ENCODE measurements at places on chromosomes 1 and 21.

- DNase-seq: no peak
Observed at GRCh38 chr21:43721939-43722338, 3.0 kb downstream of the PDXK start.

- peak; percentile 39 for DNase-seq
Observed at GRCh38 chr1:44609412-44609767, 64.9 kb downstream of the TMEM53 start.

GRCh38 chr1:101408212-101409042 lies 171.6 kb downstream of the S1PR1 start:
- no peak for DNase-seq

- no peak for DNase-seq
Observed at GRCh38 chr1:119083980-119084379, 56.5 kb downstream of the WARS2 start.

DNA sequence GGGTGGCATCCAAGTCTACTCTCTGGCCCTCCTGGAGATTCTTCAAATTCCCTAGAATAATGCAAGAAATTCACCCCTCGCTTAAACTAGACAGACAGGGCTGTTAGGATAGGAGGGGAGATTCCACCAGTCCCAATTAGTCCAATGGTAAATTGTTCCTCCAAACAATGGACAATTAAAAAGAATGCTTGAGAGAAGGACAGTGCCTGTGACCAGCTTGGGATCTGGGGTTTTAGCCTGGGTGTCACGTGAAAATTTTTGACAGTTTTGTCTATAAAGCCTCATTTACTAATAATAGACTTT lies 177.7 kb upstream of the RAB4A start:
- DNase-seq: no peak

GRCh38 chr1:150906329-150906728 lies 19.4 kb downstream of the CTXND2 start:
- DNase-seq: no peak

GRCh38 chr21:29209696-29210095 lies 79.3 kb downstream of the MAP3K7CL start:
- DNase-seq: no peak

- DNase-seq: peak; percentile 34
Observed at GRCh38 chr1:85607921-85608265, 27.3 kb downstream of the CCN1 start.

GRCh38 chr1:25549273-25550154 lies 6.1 kb downstream of the LDLRAP1 start:
- peak; percentile 87 for DNase-seq

- no peak for DNase-seq
Observed at GRCh38 chr1:174397261-174397660, 50.5 kb upstream of the GPR52 start.

DNA sequence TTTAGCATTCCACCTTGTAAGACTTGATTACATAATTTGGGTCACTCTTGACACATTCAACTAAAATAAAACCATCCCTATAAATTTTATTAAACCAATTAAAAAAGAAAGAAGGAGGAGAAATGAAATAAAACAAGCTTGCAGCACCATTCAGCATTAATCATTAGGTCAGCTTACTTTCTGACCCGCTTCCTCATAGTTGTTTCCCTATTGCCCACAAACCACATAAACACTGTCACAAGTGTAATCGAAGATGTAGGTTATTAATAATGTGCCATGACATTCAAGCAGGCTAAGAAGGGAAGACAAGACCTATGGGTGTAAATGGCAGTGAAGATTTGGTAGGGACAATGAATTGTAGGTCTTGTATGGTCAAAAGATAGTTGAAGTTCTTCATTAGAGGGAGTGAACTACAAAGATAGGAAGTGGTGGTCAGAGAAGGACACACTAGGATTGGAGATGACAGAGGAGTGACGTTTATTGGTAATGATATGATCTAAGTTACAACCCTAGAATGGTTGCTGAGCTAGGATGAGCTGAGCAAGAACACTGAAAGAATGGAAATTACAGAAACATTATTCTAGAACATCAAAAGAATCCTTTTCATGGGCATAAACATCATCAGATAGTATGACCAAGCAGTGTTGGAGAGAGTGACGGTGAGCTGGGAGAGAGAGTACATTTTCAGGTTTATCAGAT lies 231.5 kb downstream of the KCNT2 start:
- no peak for DNase-seq

DNA sequence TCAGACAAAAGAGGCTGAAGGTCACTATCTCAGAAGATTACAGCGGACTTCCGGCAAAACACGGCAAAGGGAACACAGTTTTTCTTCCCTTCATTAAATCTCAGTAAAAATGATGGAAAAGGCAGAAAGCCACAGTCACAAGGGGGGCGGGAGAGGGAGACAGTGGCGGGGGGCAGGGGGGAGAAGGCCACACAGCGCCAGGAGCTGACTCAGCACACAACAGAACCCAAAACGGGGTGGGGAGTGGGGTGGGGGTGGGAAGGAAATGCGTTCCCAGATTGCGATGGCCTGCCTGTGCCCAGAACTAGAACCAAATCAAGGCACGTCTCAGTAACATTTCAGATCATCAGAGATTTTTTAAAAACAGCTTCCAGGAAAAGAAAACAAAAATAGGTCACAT lies 13.4 kb downstream of the CFAP74 start:
- DNase-seq: no peak

DNA sequence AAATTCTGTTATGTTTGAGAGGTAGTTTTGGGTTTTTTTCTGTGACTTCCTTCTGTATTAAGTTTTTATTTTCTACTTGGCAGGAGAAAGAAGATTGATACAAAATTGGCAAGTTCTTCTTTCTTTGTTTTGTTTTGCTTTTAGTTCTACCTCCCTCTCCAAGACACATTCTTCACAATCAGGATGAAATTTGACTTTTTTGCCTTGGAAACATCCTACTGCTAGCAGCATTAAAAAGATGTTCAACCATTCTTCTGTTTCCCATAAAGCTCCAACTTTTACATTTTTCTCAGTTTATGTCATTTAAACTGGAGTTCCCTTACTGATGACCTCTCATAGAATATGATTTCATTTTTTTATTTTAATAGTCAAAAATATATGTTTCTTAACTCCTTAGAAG lies 234.8 kb downstream of the NCAM2 start:
- DNase-seq: no peak

- DNase-seq: no peak
Observed at GRCh38 chr1:76865696-76866286, 1.5 kb upstream of the ST6GALNAC5 start.

DNA sequence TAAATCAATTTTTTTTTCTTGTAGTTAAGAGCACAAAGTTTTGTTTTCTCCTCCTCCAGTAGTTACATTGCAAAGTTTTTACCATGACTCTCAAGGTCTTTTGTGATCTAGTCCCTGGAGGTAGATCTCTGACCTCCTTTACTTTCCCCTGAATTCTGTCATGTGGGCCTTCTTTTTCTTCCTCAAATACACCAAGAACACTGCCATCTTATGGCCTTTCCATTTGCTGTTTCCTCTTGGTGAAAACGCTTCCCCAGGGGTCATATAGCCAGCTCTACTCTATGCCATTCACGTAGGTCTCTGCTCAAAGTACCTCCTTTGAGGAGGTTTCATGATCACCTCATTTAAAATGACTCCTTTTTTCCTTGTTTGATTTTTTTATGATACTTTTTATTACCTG lies 2.7 kb downstream of the DDX20 start:
- DNase-seq: peak; percentile 8

- DNase-seq: no peak
Observed at GRCh38 chr1:5456090-5456811, 536.0 kb downstream of the NPHP4 start.

- no peak for DNase-seq
Observed at GRCh38 chr1:198657550-198658064, 18.8 kb downstream of the PTPRC start.

DNA sequence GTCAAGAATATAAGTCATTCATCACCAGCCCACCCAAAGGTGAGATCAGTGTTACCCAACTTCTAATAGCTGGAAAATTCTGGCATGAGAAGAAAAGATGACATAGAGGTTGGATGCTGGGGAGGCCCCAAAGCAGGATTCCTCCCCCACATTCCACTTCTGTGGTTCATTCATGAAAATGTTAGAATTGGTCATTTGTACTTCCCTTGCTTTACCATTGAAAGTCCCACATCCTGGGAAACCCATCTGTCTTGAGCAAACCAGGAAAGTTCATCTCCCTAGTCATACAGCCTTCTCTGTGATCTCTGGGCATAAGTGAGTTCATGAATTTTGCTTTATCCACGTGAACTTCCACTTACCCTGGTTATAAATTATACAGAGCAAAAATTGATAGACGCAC lies 66.8 kb downstream of the SERINC2 start:
- DNase-seq: no peak

GRCh38 chr1:87305151-87305550 lies 23.5 kb upstream of the LMO4 start:
- no peak for DNase-seq

DNA sequence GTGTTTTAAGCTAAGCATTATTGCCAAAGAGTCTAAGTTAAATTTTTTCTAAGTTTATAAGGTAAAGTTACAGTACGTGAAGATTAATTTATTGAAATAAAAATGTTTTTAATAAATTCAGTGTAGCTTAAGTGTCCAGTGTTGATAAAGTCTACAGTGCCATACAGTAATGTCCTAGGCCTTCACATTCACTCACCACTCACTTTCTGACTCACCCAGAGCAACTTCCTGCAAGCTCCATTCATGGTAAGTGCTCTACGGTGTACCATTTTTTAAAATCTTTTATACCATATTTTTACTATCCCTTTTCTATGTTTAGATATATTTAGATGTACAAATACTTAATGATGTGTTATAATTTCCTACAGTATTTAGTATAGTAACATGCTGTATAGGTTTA lies 173.2 kb downstream of the CACNA1E start:
- no peak for DNase-seq

- no peak for DNase-seq
Observed at GRCh38 chr1:205183676-205184335, 27.7 kb downstream of the DSTYK start.

- no peak for DNase-seq
Observed at GRCh38 chr1:18965206-18966173, 9.0 kb upstream of the IFFO2 start.

- DNase-seq: no peak
Observed at GRCh38 chr1:232384171-232384883, 245.6 kb downstream of the SIPA1L2 start.

DNA sequence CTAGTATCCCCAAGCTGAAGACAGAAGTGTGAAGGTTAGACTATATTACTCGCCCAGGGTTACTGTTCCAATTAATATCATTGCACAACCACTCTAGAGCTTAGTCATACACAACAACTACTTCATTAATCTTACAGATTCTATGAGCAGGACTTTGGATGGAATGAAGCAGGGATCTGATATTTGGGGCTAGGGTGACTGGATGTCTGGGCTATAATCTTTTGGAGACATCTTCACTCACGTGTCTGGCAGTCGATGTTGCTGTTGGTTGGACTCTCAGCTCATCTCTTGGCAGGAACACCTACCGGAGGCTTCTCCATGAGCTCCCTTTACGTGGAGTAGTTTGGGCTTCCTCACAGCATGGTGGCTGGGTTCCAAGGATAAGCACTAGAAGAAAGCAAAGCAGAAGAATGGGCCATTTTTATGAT lies 519.2 kb upstream of the B3GALT2 start:
- DNase-seq: no peak

- DNase-seq: no peak
Observed at GRCh38 chr1:236025836-236026235, 39.1 kb downstream of the NID1 start.

GRCh38 chr1:24228311-24228710 lies 41.2 kb upstream of the IFNLR1 start:
- DNase-seq: no peak

DNA sequence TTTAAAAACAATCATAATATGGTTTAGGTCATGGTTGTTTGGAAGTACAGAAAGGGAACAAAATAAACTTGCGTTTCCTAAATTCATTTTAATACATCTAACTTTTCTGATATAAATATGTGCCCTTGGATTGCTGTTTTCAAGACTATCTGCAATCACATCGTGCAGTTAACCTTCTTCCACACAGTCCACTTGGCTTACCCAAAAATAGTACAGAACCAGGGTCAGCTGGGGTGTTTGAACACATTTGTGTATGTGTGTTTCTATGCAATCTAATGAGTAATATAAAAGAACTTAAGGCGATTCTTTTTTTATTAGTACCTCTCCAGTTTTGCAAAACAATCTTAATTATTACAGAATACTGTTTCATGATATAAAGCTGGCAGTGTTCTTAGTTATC lies 19.9 kb downstream of the SAMSN1 start:
- DNase-seq: no peak

- no peak for DNase-seq
Observed at GRCh38 chr1:4636644-4637380, 17.6 kb upstream of the AJAP1 start.

- DNase-seq: no peak
Observed at GRCh38 chr1:59596432-59596831, 218.3 kb upstream of the HOOK1 start.

DNA sequence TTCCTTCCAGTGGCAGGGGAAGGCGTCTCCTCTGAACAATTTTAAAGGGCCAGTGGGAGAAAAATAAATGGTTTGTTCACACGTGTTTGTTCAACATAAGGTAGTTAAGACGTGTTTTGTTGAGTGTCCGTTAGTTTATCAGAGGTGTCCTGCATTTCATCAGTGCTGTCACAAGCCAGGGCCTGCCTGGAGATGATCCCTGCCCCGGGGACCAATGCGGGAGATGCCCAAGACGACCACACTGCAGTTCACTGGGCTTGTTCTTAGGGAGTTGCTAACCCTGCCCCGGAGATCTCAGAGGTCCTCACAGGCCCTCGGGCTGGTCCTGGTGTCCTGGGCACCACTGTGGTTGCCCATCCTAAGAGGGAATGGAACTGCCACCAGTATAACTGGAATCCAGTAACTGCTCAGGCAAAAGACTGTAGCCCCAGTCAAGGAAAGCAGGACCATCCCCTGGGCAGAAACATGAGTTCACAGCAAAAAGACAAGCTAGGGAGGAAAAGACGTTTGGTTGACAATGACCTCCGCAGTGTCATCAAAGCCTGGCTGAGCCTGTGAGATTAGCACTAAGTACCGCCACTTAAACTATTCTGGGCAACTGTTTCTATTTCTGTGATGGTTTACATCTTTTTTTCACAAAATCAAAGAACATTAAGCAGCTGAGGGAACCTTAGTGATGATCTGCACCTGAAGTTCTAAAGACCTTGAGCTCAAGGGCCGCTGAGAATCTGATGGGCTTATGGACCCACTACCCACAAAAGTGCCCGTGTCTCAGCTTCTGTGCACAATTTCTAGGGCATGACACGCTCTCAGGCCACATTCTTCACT lies 44.9 kb upstream of the LIN9 start:
- no peak for DNase-seq

- no peak for DNase-seq
Observed at GRCh38 chr21:32181457-32181856, 97.4 kb downstream of the MIS18A start.

- no peak for DNase-seq
Observed at GRCh38 chr21:46168238-46168637, 12.9 kb upstream of the FTCD start.

DNA sequence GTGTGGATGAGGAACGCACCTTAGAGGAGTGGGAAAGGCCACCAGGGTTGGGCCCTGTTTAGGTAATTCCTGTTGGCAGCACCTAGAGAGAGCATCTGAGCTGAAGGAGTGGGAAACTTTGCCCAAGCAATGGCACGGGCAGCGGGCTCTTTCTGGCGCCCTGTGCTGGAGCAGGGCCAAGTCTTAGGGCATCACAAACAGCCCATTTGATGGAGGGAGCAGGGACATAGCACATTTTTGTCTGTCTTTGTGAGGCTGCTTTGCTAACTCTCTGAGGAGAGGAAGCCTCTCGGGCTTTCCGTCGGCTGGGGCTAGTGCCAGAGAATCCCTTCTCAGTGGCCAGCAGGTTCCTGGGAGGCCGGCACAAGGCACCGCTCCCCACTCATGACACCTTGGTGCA lies 22.5 kb upstream of the CNTN2 start:
- no peak for DNase-seq

GRCh38 chr1:165823552-165824268 lies 3.7 kb upstream of the UCK2 start:
- no peak for DNase-seq
